ENCODE measurements at places on chromosomes 4 and X.

- DNase-seq, result peak; percentile 29
These were observed 23.3 kb upstream of the ANXA5 start for GRCh38 chr4:121720109-121720508.

DNA sequence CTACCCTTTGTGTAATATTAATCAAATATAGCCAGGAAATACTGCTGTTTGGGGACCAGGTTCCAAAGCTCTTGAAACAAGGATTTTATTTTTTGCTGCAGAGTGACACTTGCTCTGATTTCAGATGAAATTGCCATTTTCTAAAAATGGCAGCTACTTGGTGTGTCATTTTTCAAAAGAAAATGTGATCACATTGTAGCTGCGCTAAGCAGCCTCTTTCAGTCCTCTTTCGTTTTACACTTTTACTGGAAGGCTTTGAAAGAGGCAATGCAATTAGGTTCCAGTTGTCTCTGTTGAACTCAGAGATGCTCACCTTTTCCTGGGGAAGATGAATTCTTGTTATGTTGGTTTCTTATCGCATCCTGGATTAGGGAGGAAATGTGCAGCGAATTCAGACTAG is 85.1 kb downstream of the CT47B1 start:
- DNase-seq, result peak; percentile 25

GRCh38 chr4:108700081-108700757 is 49.8 kb downstream of the OSTC start:
- DNase-seq, result peak; percentile 76

DNA sequence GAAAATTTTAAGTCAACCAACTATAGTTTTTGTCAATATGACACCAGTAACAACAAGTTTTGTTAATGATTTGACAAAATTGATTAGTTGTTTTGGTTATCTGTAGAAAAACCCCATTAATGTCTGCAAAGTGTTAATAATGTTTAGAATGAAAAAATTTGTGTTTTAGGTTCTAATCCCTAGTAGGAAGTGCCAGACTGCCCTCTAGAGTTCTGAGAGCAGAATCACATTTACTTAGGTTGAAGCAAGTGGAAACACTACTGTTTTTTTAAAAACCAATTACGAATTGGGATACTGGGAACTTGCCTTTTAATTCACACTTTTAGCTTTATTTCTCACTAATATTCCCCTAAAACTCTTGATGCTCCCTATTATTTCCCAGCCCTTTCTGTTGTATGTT is 101.1 kb upstream of the CYLC1 start:
- no peak for DNase-seq

GRCh38 chr4:152663203-152664066 is 16.4 kb downstream of the TMEM154 start:
- no peak for DNase-seq

DNA sequence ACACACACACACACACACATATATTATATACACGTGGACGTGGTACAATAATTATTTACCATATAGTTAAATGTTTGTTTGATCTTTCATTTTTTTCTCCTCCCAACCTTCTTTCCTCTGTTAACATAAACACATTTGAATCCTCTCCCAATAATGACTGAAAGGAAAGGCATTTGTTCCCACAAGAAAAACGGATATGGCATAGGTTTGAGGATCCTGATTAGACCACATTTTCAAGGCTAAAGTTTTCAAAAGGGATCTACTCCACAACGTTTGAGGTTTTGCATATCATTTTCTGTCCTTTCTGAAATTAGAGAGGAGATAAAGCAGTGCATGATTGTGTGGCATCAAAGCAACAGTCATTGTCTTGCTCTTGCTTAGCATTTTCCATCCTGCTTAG is 1883.4 kb downstream of the STIM2 start:
- peak; percentile 55 for DNase-seq

DNA sequence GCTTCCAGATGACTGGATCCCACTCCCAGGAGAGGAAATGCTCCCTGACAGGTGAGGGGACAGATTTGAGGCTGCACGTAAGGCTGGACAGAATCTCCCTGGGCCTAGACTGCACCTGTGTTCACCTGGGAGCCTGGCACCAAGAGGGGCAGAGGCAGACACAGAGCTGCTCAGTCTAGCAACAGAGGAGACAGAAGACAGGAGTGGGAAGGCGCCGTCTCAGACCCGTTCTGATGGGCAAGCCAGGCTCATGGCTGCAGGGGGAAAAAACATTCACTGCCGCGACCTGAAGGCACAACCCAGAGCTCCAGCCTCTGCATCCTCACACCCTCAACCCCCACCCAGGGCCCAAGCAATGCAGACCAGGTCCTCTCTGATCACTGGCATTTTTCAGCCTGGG is 16.8 kb downstream of the BCAP31 start:
- DNase-seq, result no peak

GRCh38 chr4:107989162-107989536 is 540 bp upstream of the HADH start:
- no peak for DNase-seq

All from amniotic epithelial cell (primary cell).